ENCODE measurements at places on chromosomes 5 and 9. TPM values are rescaled to one million over a fixed set of nuclear protein-coding genes. Genes with fewer than 3 reads are reported as not detected.

DNA sequence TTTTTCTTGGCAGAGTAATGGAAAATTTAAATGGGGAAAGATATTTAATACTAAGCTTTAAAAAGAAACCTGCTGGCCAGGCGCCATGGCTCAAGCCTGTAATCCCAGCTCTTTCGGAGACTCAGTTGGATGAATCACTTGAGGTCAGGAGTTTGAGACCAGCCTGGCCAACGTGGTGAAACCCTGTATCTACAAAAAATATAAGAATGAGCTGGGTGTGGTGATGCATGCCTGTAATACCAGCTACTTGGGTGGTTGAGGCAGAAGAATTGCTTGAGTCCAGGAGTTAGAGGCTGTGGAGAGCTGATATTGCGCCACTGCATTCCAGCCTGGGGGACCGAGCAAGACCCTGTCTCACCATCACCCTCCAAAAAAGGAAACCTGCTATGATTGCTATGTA lies 32.8 kb downstream of the TUT7 start:
- no peak for DNase-seq

DNA sequence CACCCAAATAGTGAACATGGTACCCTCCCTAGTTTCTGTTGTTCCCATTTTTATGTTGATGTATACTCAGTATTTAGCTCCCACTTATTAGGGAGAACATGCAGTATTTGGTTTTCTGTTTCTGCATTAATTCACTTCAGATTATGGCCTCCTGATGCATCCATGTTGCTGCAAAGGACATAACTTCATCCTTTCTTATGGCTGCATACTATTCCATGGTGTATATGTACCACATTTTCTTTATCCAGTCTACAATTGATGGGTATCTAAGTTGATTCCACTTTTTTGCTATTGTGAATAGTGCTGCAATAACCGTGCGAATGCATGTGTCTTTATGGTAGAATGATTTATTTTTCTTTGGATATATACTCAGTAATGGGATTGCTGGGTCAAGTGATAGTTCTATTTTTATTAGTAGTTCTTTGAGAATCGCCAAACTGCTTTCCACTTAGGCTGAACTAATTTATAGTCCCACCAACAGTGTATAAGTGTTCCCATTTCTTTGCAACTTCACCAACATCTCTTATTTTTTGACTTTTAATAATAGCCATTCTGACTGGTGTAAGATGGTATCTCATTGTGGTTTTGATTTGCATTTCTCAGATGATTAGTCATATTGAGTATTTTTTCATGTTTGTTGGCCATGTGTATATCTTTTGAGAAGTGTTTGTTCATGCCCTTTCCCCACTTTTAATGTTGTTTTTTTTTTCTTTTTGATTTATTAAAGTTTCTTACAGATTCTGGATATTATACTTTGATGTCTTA lies 79.6 kb downstream of the SMIM15 start:
- DNase-seq, result no peak

GRCh38 chr5:60594715-60595477 lies 105.1 kb downstream of the DEPDC1B start:
- peak; percentile 2 for DNase-seq

GLRA1 gene
- not detected for total RNA-seq

LNPEP gene
- total RNA-seq, result 24.0 TPM

Measured in lung microvascular endothelial cell (primary cell).